Mesenteric fat pad (tissue), 1 donor: ENCODE measurements at places on chromosomes 12 and 14. TPM values are rescaled to one million over a fixed set of nuclear protein-coding genes. Genes with fewer than 3 reads are reported as not detected.

The FAIM2 gene
- total RNA-seq: 0.35 TPM

The SYNDIG1L gene
- not detected for total RNA-seq

The OLR1 gene
- total RNA-seq: 6.2 TPM

The GPR65 gene
- 3.4 TPM for total RNA-seq

The LRRC10 gene
- not detected for total RNA-seq

The LPAR5 gene
- 2.5 TPM for total RNA-seq

The KCNH3 gene
- 0.19 TPM for total RNA-seq
